ENCODE measurements at places on chromosomes 2 and 18.

GRCh38 chr2:45069684-45070083 is 60.4 kb upstream of the SIX2 start:
- DNase-seq, result no peak

GRCh38 chr2:96867756-96868554 is 1.9 kb downstream of the SEMA4C start:
- DNase-seq, result no peak

- no peak for DNase-seq
These were observed 15.7 kb downstream of the LYPD1 start for GRCh38 chr2:132654335-132654734.

GRCh38 chr2:115422004-115422634 is 979.7 kb downstream of the DPP10 start:
- DNase-seq, result no peak

DNA sequence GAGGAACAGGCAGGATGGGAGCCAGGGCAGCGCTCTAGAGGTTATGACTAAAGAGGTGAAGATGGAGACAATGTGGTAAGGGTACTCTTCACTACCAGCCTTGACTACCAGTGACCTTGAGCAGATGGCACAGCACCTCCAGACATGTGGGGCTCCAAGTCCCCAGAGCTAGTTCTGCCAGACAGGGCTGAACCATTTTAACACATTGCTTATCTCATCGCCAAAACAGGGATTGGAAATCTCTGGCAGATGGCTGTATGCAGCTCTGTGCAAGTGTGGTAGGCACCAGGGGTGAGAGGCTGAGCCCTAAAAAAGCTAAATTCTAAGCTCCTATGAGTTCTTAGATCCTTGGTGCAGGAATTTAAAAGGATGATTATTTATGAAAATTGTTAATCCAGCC is 41.3 kb downstream of the FSHR start:
- no peak for DNase-seq

GRCh38 chr2:185785851-185786473 is 47.4 kb downstream of the FSIP2 start:
- no peak for DNase-seq

DNA sequence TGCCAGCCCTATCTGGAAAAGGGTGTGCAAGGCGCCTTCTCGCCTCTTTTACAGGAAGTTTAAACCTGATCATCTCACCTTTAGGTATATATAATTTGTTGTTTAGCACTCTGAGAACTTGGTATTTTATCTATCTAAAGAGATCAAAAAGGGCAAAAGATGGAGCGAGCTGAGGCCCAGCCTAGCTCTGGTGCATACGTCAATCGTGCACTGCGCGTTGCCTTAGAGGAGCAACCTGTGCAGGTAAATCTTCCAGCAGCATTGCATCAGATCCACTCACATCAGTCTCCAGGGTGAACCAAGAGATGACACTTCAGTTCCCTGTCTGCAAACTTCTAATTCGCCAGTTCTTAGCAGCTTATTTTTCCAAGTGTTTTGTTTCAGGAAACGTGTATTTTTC is 15.4 kb downstream of the BCL11A start:
- no peak for DNase-seq

DNA sequence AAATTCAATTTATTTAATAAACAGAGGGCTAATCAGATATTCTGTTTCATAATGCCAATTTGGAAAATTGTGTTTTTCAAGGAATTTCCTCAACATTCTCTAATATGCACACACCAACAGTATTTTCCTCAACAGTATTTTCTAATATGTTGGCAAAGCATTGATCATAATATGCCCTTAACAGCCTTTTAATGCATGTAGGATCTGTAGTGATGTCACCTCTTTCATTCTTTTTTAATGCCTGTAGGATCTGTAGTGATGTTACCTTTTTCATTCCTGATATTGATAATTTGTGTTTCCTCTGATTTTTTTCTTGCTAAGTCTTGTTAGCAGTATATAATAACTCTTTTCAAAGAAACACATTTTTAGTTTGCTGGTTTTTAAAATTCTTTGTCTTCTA is 15.9 kb downstream of the VWA3B start:
- DNase-seq, result no peak

DNA sequence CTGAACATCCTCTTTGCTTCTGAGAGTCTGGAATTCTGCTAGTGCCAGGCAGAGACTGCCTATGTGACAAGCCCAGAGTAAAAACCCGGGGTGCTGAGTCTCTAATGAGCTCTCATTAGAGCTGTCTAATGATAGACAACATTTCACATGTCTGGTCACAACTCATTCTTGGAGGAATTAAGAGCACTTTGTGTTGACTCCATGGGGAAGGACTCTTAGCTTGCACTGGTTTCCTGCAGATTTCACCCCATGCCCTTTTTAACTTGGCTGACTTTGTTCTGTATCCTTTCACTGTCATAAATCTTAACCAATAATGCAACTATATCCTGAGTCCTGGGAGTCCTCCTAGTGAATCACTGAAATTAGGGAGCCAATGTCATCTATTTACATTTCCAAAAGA is 33.5 kb downstream of the FBXO15 start:
- DNase-seq, result no peak

- no peak for DNase-seq
These were observed 113.1 kb downstream of the ICOS start for GRCh38 chr2:204049635-204050034.

DNA sequence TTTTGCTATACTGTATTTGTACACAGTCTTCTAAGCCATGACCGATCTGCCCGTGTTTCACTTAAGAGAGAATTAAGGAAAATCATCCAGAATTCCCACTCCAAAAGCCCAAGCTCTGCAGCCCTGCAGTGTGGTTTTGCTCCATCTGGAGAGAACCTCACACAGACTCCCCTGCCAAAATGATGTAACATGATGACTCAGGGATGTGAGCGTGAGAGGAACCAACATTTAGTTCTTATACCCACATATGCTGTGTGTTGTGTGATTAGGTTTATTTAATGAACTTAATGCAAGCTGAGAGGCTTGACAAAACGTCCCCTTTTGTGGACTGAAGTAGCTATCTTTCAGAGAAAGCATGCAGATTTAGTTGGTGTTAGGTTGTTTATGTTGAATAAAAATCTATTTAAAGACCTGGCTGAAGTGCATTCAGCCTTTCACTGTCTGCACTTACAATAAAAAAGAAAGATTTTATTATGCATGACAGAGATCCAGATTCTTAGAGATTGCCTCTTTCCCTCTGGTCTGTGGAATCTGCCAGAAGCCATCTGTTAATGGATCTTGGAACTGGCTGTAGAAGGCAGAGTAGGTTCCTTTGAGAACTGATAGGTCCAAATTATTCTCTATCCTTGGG is 6.3 kb downstream of the RAB12 start:
- peak; percentile 91 for DNase-seq

DNA sequence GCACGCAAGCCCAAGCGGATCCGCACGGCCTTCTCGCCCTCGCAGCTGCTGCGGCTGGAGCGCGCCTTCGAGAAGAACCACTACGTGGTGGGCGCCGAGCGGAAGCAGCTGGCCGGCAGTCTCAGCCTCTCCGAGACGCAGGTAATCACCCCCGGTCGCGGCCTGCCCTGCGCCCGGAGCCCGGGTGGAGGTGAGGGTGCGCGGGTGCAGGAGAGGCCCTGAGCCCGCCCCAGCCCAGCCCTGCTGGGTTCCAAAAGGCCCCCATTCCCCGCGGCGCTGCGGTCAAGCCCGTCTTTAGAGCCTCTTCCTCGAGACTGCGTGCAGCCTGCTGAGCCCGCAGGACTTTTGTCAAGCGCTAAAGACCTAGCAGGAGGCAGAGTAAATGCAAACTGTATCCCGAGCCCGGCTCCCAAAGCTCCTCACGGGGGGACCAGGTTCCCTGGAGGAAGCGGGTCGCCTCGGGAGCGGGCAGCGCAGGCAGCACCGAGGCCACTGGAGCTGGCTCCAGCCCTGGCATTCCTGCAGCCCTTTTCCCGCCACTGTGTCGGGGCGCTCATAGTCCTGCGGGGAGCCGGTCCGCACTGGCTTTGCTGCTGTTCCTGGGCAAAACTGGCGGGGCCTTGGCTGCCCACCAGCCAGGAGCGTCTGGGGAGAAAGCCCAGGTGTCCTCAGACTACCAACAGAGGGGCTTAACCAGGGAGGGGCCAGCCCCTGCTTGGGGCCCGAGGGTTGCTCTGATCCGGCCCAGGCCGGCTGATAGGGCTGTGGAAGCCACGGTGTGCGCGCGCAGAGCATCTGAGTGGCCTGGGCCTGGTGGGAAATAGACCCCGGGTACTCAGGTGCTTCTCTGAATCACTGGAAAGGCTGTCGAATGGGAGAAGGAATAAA is 7.3 kb downstream of the EMX1 start:
- DNase-seq, result no peak

DNA sequence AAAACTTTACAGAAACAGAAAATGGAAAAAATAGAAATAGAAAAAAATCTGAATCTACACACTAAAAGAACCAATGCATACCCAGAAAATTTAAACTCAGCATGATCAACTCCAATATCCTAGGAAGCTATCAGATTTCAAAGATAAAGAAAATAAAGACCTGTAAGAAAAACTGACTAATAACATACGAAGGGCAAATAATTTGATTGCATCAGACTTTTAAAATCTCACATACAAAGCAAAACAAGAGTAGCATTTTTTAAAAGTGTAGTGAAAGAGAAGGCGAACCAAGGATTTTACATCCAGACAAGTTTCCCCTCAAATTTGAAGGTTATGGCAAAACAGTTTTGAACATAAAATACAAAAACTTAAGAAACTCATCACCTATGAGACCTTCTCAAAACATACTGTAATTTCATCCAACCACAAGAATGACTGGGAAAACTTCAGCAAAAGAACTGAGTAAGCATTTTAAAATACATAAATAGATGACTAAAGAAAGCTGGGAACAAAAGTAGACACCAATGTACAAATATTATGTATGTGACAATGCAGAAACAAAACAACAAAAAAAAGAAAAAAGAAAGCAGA is 54.8 kb downstream of the NBAS start:
- DNase-seq, result peak; percentile 16

DNA sequence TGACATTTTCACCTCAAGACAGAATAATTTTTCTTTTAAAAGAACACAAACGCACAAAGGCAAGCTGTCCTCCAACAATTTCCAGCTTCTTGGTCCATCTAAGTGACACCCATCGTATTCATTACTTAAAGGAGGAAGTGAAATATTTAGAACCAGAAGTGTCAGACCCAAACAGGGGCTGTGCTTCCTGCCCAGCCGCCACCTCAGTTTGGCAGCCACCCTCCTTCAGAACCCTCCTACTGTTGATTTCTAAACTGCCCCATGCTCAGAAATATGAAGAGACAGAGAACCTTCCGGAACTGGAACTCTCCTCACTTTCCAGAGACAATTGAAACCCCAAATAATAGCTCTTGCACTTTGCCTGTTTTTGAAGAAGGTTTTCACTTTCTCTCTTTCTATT is 734.8 kb upstream of the SALL3 start:
- DNase-seq, result no peak

DNA sequence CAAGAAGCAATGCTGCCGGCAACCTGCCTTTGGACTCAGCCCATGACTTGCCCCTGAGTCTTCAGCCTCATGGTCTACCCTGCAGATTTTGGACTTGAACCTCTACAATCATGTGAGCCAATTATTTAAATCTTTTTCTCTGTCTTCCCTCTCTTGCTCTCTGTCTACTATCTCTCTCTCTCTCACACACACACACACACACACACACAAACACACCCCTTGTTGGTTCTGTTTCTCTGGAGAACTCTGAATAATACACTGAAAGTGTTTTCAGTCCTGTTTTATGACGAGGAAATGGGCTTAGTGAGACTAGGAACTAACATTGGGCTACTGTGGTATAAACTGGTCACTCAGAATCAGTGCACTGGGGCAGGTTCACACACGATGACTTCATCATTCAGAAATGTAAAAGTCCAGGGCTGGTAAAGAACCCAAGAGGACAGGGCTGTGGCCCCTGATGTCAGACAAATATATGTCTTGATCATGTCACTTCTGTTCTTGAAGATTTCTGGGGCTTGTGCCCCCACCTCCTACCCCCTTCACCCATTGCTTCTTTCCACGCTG is 266.1 kb upstream of the SIX2 start:
- DNase-seq, result no peak

DNA sequence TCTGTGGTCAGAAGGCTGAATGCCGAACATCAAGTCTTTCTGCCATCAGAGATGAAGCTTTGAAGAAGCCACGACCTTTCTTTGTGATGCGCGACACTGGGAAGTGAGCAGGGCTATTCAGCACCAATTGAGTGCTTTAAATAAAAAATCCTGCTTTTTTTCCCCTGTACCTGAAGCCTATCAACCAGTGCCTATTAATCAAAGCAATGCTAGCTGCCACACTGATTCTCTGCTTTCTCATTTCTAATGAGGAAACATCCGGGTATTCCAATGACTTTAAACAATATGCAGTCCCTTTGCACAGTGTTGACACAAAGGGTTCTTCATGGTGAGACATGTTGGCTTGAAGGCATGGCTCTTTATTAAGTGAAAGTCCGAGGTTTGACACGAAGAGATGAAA is 88.0 kb downstream of the GALR1 start:
- no peak for DNase-seq

- DNase-seq, result no peak
These were observed 56.1 kb downstream of the SETBP1 start for GRCh38 chr18:44736664-44737380.

GRCh38 chr2:33126958-33127357 is 180.2 kb downstream of the LTBP1 start:
- DNase-seq, result no peak

GRCh38 chr2:74290466-74291217 is 52.6 kb downstream of the SLC4A5 start:
- DNase-seq, result no peak

GRCh38 chr18:11165952-11166351 is 16.6 kb upstream of the PIEZO2 start:
- DNase-seq, result no peak

GRCh38 chr2:86344404-86344803 is 7.0 kb upstream of the REEP1 start:
- no peak for DNase-seq

- DNase-seq, result peak; percentile 29
These were observed 112.1 kb downstream of the KYNU start for GRCh38 chr2:142989273-142990204.

GRCh38 chr2:96146881-96147592 is 1.8 kb upstream of the DUSP2 start:
- DNase-seq, result no peak

GRCh38 chr18:68780802-68781635 is 16.9 kb upstream of the CCDC102B start:
- DNase-seq, result no peak

DNA sequence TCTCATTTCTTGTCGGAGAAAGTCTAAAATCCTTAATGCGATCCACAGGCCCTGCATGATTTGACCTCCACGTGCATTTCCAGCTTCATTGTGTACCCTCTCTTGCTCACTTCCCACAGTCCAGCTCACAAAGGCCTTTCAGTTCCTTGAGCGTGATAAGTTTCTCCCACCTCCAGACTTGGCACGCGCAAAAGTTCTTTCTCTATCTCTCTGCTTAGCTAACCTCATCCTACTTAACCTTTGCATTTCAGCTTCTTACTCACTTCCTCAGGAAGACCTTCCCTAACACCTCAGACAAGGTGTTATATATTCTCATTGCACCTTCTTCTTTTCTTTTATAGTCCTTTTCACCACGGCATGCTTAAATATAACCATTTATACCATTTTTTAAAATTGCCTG is 124.8 kb upstream of the XPO1 start:
- no peak for DNase-seq
